ENCODE measurements at places on chromosomes 2 and 18. TPM values are rescaled to one million over a fixed set of nuclear protein-coding genes. Genes with fewer than 3 reads are reported as not detected.

Gene MC2R
- total RNA-seq, result not detected

Gene FNDC4
- 3.9 TPM for total RNA-seq

Gene FEV
- 51.1 TPM for total RNA-seq

Gene CTAGE1
- not detected for total RNA-seq

Gene MAPK4
- total RNA-seq, result 7.5 TPM

Gene CNDP2
- 248 TPM for total RNA-seq

Gene GPR39
- 4.1 TPM for total RNA-seq

Gene SCN1A
- 0.19 TPM for total RNA-seq
